Omental fat pad (tissue), 4 donors: ENCODE measurements at places on chromosomes 16 and 17.

DNA sequence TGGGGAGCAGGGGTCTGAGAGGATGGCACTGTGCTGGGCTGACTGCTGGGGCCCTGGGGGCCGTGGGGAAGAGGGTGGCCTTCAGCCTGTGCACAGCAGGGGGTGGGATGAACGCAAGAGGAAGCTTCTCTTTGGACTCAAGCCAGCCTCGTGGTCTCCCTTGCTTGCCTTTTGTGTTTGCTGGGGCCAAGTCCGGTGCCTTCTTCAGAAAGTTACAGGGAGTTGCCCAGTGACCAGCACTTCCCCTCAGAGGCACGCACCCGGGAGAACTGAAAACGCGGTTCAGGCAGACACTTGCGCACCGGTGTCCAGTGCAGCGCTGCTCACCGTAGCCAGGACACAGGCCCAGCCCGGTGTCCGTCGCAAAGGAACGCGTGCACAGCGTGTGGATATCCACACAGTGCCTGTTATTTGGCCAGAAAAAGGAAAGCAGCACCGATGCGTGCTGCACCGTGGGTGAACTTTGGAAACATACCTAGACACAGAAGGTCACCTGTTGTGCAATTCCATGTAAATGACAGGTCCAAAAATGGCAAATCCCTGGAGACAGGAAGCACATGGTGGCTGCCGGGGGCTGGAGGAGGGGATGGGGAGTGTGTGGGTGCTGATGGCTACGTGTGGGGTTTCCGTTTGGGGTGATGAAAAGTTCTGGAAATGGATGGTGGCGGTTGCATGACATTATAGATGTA lies 29.4 kb upstream of the NUDT16L1 start:
- DNase-seq = no peak

GRCh38 chr16:11949527-11949926 lies 7.7 kb upstream of the NPIPB2 start:
- no peak for DNase-seq

GRCh38 chr17:80339118-80339517 lies 75.8 kb upstream of the ENDOV start:
- DNase-seq = no peak

DNA sequence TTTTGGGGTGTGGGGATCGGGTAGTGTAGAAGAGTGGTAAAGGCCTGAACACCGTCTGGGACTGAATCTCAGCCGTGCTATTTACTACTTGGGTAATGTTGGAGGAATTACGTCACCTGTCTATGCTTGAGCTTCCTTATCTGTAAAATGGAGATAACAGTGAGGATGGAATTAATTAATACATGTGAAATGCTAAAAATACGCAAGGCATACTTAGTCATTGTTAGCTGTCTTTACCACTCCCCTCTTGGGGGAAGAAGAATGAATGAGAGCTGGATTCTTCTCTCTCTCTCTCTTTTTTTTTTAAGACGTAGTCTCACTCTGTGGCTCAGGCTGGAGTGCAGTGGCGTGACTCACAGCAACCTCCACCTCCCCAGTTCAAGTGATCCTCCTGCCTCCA lies 41.1 kb upstream of the TANGO6 start:
- no peak for DNase-seq

GRCh38 chr16:68065716-68066305 lies 19.4 kb upstream of the NFATC3 start:
- DNase-seq = no peak

DNA sequence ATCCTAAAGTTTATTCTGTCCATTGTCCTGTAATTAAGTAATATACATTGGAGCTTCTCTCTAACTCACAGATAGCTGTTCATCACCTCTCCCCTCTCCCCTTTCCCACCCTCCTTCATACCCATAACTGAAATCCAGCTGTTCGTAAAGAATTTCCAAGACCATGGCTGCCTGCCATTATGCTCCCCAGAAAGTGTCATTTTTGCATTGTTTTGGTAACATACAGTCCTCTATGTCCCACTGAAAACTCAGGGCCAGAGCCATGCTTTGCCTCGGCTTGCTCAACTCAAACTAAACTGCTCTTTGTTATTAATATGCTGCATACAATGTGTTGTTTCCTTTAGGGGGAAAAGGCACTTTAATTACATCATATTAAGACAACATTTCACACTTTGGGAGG lies 132.0 kb downstream of the MRTFB start:
- DNase-seq = no peak

DNA sequence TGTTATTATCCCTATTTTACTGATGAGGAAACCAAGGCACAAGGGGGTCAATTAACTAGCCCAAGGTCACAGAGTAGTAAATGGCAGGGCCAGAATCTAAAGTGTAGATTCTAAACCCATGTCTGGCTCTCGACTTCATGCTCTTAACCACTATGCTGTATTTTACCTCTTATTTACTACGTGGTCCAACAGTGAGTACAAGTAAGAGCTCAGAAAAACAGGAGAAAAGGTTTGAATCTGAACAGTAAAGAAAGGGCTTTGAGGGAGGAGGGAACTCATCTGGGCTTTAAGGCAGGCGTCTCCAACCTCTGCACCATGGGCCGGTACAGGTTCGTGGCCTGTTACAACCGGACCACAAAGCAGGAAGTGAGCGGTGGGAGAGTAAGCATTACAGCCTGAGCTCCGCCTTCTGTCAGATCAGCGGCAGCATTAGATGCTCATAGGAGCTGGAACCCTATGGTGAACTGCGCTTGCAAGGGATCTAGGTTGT lies 62.9 kb downstream of the SMURF2 start:
- no peak for DNase-seq
